Esophagus mucosa (tissue), 1 donor: ENCODE measurements at places on chromosomes 2 and 18. TPM values are rescaled to one million over a fixed set of nuclear protein-coding genes. Genes with fewer than 3 reads are reported as not detected.

DNA sequence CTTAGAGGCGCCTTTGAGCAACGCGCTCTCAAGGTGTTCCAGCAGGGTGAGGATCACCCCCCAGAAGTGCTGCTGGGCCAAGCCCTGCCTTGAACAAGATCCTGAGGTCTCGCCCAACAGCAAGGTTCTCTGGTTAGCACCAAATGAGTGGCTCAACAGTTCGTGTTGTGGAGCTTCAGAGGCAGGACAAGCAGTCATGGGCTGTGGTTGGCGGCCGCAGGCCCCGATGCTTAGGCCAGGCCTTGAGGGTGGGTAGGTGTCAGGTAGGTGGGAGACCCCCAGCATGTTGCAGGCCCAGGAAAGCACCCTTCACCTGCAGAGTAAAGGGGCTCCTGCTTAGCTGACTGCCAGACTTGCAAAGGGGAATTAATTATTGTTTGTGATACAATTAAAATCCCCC lies 70.2 kb upstream of the FOSL2 start:
- no peak for ATAC-seq

GRCh38 chr2:60352491-60353405 lies 200.7 kb downstream of the BCL11A start:
- peak; percentile 38 for ATAC-seq

DNA sequence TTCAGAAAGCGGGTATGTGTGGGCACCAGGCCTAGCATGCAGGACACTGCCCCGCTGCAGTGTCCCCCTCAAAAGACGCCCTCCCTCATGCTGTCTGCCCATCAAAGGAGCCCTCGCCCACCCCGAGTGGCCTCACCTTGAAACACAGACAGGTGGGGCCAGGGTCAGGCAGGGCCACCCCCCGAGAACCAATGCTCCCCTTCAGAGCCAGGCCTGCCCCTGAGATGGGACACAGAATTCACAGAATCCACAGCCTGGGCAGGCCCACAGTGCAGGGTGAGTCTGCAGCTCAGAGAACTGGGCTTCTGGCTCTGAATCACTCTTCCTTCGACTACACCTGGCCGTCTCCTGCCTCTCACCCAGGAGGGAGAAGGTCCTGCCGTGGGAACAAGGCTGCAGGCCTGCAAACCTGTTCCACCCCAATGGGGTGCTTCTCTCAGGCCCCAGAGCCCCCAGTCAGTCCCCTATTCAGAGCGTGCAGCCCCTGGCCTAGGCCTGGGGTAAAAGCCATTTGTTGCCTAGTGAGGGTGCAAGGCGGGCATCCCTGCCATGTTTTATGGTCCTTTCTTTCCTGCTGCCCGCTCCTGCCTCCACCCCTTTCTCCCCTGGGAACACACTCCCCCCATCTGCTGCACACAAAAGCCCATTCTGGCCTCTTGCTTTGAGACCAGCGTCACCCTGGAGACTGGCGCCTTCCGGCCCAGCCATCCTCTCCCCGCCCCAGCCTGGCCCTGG lies 11.3 kb upstream of the ARHGEF4 start:
- ATAC-seq: peak; percentile 4

DNA sequence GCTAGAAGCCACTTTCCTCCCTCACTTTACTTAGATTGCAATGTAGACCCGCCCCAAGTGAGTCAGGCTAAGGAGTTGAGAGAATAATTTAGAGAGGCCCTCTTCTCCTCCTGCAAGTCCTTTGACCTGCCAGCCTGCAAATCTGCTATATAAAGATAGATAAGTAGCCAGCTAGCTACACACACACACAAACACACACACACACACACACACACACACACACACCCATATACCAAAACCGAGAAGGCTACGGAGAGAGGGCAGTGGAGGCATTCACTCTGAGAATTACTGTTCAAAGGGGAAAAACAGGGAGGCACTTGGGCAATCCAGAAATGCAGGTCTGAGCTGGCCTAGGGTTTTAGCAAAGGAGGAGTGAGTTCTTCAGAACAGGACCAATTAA lies 23.0 kb upstream of the SMAD7 start:
- ATAC-seq: peak; percentile 69

DNA sequence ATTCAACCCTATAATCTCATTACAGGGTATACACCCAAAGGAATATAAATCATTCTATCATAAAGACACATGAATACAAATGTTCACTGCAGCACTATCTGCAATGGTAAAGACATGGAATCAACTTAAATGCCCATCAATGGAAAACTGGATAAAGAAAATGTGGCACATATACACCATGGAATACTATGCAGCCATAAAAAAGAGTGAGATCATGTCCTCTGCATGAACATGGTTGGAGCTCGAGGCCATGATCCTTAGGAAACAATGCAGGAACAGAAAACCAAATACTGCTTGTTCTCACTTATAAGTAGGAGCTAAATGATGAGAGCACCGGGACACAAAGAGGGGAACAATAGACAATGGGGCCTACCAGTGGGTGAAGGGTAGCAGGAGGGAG lies 88.5 kb upstream of the CD226 start:
- no peak for ATAC-seq

TANK gene
- total RNA-seq: 37.0 TPM
